ENCODE measurements at places on chromosomes 7 and 10. TPM values are rescaled to one million over a fixed set of nuclear protein-coding genes. Genes with fewer than 3 reads are reported as not detected.
A peak's percentile ranks its signal among the peaks of the same experiment; 100 is the strongest.

DNA sequence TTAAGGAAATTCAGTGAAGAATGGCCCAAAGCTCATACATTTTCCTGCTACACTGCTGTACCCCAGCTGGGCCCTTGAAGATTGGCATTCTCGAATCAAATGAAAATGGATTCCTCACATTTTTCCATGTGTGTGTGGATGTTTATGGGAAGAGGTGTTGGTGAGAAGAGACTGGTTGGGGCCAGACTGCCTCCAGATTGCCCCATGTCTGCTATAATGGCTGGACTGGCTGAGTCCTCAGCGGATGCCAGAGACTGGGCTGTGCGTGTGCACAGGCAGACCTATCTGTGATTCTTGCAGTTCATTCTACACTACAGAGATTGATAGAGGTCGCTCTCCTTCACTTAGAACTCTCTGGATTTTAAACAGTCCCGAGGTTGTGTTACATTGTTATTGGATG is 183.6 kb upstream of the GDF10 start:
- no peak for DNase-seq

- peak; percentile 59 for DNase-seq
These were observed 1.2 kb downstream of the AGAP3 start for GRCh38 chr7:151087245-151088018.

DNA sequence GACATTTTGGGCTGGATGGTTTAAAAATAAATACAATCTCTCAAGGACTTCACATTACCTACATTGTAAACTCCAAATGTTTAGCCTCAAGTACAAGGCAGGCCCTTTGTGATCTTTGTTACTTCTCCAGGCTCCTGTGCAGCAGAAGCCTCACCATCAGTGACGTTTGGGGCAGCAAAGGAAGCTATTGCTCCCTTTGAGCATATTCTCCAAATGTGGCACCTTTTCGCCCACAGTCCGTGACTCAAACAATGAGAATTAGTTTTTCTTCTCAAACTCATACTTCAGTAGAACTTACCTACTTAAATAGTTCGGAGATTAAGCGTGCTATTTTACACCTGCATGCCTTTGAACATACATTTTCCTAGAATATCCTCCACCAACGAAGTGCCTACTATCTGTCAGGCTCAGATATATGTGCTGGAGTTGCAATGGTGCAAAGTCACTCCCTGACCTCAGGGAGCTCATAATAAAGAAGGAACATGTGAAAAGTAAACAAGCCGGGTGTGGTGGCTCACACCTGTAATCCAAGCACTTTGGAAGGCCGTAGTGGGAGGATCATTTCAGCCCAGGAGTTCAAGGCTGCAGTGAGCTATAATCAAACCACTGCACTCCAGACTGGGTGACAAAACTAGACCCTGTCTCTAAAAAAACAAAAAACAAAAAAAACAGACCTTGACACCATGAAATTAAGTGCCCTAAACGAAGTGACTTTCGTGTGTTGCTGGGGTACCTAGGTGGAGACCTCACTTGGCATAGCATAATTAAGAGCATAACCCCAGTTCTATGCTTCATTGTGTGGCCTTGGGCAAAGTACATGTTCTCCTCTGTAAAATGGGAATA is 1.2 kb upstream of the ABCF2 start:
- no peak for DNase-seq

- DNase-seq: peak; percentile 3
These were observed 673.9 kb downstream of the PHTF2 start for GRCh38 chr7:78472519-78472918.

DNA sequence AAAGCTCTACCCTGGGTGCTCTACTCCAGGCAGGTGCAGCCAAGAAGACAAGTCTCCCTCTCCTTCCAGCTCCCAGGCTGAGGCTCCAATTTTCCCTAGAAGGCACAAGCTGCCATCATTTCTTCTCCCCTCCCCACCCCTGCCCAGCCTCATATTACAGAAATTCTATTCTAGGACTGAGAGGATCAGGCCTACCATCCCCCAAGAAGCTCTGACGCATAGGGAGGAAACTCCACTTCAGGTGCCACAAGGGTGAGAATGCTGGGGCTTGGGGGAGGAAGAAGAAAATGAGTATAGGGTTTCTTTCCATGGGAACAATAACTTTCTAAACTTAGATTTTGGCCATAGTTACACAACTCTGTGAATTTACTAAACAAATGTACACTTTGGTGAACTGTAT is 35.3 kb downstream of the FEZF1 start:
- DNase-seq: no peak

The PON3 gene
- total RNA-seq: 0.50 TPM

The GDF2 gene
- total RNA-seq: not detected

The SLC13A1 gene
- not detected for total RNA-seq

The GDF10 gene
- total RNA-seq: not detected

The GIMAP7 gene
- total RNA-seq: not detected

Measured in mammary epithelial cell (primary cell).